Thyroid gland (tissue), 4 donors: ENCODE measurements at places on chromosomes 12 and 14. TPM values are rescaled to one million over a fixed set of nuclear protein-coding genes. Genes with fewer than 3 reads are reported as not detected.

GMFB gene
- 58.9 TPM for total RNA-seq

SRRM4 gene
- total RNA-seq: not detected

RBP5 gene
- 4.5 TPM for total RNA-seq

CLEC4C gene
- not detected for total RNA-seq

PPP4R3A gene
- 96.9 TPM for total RNA-seq

LAG3 gene
- total RNA-seq: not detected

TRMT61A gene
- total RNA-seq: 14.9 TPM

NXPH4 gene
- total RNA-seq: not detected

GRCh38 chr12:130367523-130367922 lies 29.8 kb downstream of the PIWIL1 start:
- no peaks in the 10 kb centered on the region for H3K27me3 ChIP-seq
- peak; percentile 51 for DNase-seq
- H3K36me3 ChIP-seq: no peaks in the 10 kb centered on the region

GRCh38 chr14:105899071-105899641 lies 372.8 kb downstream of the TMEM121 start:
- no peaks in the 10 kb centered on the region for H3K27me3 ChIP-seq
- no peak overlapping the region for H3K4me3 ChIP-seq
- H3K4me1 ChIP-seq: no peaks in the 10 kb centered on the region
- DNase-seq: no peak
- H3K36me3 ChIP-seq: no peaks in the 10 kb centered on the region

DNA sequence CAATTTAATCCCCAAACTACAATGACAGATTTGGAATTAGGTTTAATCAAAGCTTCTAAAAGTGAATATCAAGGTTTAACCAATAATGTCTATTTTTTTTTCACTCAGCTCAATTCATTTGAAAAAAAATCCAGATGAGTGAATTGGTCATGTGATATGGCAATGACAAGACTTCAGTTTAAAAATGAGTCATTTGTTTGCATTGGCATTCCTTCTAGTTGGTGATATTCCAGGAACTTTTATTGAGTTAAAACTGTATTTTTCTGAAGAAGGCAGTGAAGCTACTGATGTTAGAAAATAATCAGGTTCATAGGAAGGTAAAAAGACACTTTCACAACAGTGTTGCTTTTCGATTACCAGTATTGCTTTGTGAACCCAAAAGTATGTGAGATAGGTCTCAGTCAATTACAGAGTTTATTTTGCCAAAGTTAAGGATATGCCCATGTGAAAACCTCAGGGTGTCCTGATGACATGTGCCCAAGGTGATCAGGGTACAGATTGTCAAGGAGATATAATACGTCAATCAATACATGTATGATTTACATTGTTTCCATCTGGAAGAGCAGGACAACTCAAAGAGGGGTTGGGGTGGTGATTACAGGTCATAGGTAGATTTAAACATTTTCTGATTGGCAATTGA lies 1214.9 kb downstream of the GALC start:
- no peaks in the 10 kb centered on the region for H3K36me3 ChIP-seq
- H3K4me3 ChIP-seq: no peak overlapping the region
- peaks cover 4% of the 10 kb centered on the region for H3K4me1 ChIP-seq
- no peak overlapping the region for H3K27ac ChIP-seq
- no peak for DNase-seq
- H3K27me3 ChIP-seq: no peaks in the 10 kb centered on the region

- DNase-seq: peak; percentile 22
- peaks cover 25% of the 10 kb centered on the region for H3K36me3 ChIP-seq
- H3K4me3 ChIP-seq: no peak overlapping the region
- peak overlapping the region; percentile 87 for H3K27ac ChIP-seq
- no peaks in the 10 kb centered on the region for H3K27me3 ChIP-seq
These were observed 1.0 kb downstream of the SMARCD1 start for GRCh38 chr12:50086148-50086547.

DNA sequence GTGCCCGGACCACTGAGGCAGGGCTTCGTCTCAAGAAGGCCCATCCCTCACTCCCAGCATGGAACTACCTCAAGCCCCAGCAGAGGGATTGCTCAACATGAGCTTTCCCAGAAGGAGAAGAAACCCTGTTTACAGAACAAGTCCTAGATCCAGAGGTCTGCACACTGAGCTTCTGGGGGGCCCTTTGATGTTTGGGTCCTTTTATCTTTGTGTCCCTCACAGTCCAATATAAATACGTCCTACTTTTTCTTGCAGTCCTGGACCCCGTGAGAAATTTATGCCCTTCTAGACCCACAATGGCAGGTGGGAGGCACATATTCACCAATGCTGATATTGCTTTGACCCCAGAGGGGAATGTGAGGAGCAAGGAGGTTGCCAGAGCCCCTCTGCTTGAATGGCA lies 54.4 kb downstream of the SMUG1 start:
- no peaks in the 10 kb centered on the region for H3K36me3 ChIP-seq
- H3K27ac ChIP-seq: no peak overlapping the region
- H3K4me1 ChIP-seq: no peaks in the 10 kb centered on the region
- peaks cover 4% of the 10 kb centered on the region for H3K27me3 ChIP-seq

- H3K27ac ChIP-seq: no peak overlapping the region
- H3K27me3 ChIP-seq: no peaks in the 10 kb centered on the region
- no peak for DNase-seq
- H3K36me3 ChIP-seq: no peaks in the 10 kb centered on the region
These were observed 974.4 kb downstream of the BCL11B start for GRCh38 chr14:98297567-98297966.

DNA sequence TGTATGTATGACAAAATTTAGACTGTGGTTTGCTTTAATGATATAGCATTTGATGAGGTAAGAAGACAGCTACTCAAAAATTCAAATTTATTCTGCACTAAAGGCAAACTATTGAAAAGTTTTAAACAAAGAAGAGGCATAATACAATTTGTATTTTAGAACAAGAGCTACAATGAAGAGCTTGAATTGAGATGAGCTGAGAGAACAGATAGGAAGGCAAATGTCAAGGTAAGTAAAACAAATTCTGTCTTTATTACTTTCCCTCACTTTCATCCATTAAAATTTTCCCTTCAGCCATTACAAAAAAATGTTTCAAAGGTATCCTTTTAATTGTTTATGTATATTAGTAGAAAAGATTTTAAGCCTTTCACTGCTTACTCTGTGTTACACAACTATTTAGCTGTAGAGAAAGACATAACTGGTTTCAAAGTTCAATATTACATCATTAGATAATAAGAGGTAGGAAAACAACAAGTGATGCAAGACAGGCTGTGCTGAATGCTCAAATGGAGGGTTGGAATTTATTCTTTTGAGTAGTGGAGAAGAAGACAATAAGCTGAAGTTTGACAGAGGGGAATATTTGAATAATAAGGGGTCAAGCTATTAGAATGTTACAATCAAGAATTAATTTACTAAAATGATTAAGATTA lies 1334.1 kb downstream of the FSCB start:
- no peaks in the 10 kb centered on the region for H3K4me1 ChIP-seq
- no peak overlapping the region for H3K27ac ChIP-seq
- H3K4me3 ChIP-seq: no peak overlapping the region
- H3K36me3 ChIP-seq: no peaks in the 10 kb centered on the region
- H3K27me3 ChIP-seq: no peaks in the 10 kb centered on the region

- H3K27me3 ChIP-seq: no peaks in the 10 kb centered on the region
- no peak overlapping the region for H3K27ac ChIP-seq
- no peaks in the 10 kb centered on the region for H3K36me3 ChIP-seq
- no peak overlapping the region for H3K4me3 ChIP-seq
- no peaks in the 10 kb centered on the region for H3K4me1 ChIP-seq
These were observed 39.1 kb downstream of the ADCK1 start for GRCh38 chr14:77838831-77839511.

DNA sequence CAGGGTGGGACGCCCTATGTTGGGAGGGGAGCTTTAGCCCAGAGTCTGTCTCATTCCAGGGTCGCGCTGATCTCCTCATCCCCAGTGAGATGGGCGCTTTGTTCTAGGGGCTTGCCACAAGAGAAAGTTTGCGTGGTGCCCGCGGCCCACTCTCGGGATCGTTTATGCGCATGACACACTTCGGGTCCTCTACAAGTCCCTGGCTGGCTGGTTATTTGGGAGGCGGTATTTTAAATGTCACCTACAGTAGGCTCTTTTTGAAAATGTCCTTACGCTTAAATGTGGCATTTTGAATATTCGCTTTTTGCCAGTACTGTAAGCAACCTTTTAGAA lies 541 bp downstream of the GOLT1B start:
- peak overlapping the region; percentile 77 for H3K27ac ChIP-seq
- H3K4me3 ChIP-seq: peak overlapping the region; percentile 97
- peaks cover 39% of the 10 kb centered on the region for H3K4me1 ChIP-seq
- no peaks in the 10 kb centered on the region for H3K27me3 ChIP-seq
- peak; percentile 42 for DNase-seq
- H3K36me3 ChIP-seq: no peaks in the 10 kb centered on the region

DNA sequence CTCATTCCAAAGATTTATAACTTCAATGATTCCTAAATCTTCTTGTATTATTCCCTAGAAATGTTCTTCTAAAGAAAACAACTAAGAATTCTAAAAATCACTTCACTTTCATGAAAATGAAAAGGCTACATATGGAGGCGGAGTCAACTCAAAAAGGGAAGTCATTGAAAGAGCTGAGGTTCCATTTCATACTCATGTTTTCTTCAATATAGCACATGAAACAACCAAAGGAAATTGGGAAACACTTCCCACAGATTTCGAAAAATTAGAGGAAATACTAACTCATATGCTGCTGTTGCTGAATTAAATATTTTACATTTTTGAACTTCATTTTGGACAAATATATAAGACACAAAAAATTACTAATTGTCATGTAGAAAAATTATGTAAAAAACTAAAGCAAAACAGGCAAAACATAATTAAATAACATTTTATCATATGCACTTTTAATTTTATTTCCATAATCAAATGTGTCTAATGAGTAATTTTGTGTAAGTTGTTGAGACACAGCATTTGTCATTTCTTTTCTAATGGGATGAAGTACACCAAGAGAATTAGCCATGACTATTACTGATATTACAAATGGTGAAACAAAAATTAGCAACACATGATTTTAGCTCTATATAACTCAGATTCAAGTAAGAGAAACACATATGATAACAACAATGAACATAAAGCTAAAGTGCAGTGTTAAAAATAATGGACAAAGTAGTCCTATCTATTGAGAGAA lies at the start of gene CD163:
Gene CD163 (minus strand): TSS at position 92 of the 730 bp plus-strand sequence. CDS start 87 bp downstream, at position 5.
- no peaks in the 10 kb centered on the region for H3K27me3 ChIP-seq
- H3K27ac ChIP-seq: peak within 1 kb of the TSS; percentile 8
- H3K36me3 ChIP-seq: no peaks in the 10 kb centered on the region
- H3K4me1 ChIP-seq: no peaks in the 10 kb centered on the region

DNA sequence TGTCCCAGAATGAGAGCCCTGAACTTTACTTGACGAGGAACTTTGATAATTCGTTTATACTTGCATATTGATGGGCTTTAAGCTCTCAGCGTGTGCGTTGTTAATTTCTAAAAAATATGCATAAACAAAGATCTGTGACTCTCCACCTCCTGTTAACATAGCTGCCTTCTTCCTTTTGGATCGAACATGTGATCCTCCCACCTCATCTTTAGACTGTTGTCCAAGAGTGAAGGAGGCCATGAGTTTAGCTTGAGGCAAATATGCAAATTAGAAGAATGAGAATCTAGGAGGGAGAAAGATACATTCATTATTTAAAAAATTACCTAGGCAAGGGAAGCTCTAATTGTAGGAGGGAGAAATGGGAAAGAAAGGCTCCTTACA lies 617 bp downstream of the TTC8 start:
- DNase-seq: no peak
- H3K27me3 ChIP-seq: no peaks in the 10 kb centered on the region
- H3K27ac ChIP-seq: peak overlapping the region; percentile 90
- peaks cover 10% of the 10 kb centered on the region for H3K4me1 ChIP-seq
- no peaks in the 10 kb centered on the region for H3K36me3 ChIP-seq

- DNase-seq: peak; percentile 49
- H3K4me3 ChIP-seq: no peak overlapping the region
- H3K36me3 ChIP-seq: no peaks in the 10 kb centered on the region
- no peaks in the 10 kb centered on the region for H3K4me1 ChIP-seq
- no peak overlapping the region for H3K27ac ChIP-seq
These were observed 176.4 kb downstream of the ANO2 start for GRCh38 chr12:5768581-5769196.

DNA sequence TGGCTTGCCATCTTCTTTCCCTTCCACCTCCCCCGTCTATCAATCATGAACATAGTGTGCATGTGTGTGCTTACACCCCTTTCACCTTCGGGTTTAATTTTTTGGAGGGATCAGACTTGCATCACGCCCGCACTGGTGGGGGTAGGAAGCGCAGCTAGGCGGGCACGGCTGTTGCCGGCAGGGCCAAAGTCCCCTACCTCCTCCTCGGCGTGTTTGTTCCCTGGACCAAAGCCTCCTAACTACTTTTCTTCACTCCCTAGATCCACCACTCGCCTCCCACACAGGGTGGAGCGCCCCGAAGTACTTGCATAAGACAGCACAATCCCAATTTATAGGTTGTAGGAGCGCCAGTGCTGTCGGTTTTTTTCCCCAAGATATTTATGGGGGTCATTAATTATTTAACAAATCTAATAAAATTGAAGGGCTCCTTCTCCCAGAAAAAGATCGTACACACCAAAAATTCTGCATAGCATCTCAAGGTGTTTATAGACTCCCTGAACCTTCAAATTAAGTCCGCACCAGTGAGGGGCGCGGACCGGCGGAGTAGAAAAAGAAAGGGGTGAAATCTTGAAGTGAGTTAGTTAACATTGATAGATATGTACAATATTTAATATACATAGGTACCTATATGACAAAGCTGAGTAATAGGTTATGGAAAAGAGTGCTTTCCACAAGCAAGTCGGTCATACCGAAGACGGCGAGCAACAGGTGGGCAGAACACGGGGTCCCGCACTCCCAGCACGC lies 717 bp downstream of the PKP2 start:
- no peak overlapping the region for H3K4me3 ChIP-seq
- no peak overlapping the region for H3K27ac ChIP-seq
- DNase-seq: no peak
- H3K4me1 ChIP-seq: peaks cover 24% of the 10 kb centered on the region
- peaks cover 26% of the 10 kb centered on the region for H3K27me3 ChIP-seq

DNA sequence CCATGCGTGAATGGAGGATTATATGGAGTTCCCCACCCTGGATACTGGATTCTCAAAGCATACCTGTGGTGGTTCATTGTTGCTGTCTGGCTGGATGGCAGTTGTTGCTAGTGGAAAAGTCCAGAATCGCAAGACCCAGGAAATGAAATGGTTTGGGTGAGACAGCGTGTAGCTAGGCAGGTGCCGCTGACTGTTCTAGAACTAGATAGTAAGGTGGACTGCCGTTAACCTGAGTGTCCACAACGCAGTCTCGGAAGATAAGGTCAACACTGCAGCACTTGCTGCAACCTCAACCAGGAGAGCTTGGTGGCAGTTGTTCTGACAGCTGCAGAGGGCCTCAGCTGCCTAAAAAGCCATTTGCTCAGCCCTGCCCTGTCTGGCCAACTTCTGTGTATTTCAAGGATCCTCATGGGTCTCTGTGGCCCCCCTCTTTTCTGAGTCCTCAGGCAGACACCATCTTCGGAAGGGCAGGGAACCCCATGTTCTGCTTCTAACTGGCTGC lies 15.5 kb upstream of the IRF2BPL start:
- no peak overlapping the region for H3K4me3 ChIP-seq
- H3K36me3 ChIP-seq: no peaks in the 10 kb centered on the region
- peak; percentile 42 for DNase-seq
- H3K27me3 ChIP-seq: no peaks in the 10 kb centered on the region

- DNase-seq: no peak
- H3K4me3 ChIP-seq: no peak overlapping the region
- H3K36me3 ChIP-seq: no peaks in the 10 kb centered on the region
- H3K27me3 ChIP-seq: no peaks in the 10 kb centered on the region
- H3K27ac ChIP-seq: peak overlapping the region; percentile 25
These were observed 2.8 kb downstream of the FBXL14 start for GRCh38 chr12:1591543-1591942.
